ENCODE measurements at places on chromosomes 16 and 17. TPM values are rescaled to one million over a fixed set of nuclear protein-coding genes. Genes with fewer than 3 reads are reported as not detected.

- H3K27ac ChIP-seq = no peak within 1 kb of the TSS
- H3K27me3 ChIP-seq = peaks cover 23% of the 10 kb centered on the region
- H3K4me3 ChIP-seq = peak within 1 kb of the TSS; percentile 97
- peak; percentile 79 for DNase-seq
- peaks cover 35% of the 10 kb centered on the region for H3K4me1 ChIP-seq
- H3K36me3 ChIP-seq = no peaks in the 10 kb centered on the region
Measured at GRCh38 chr17:44556832-44557606, at the start of gene FZD2. FZD2 (plus strand) TSS chr17:44557484; CDS start chr17:44557689, 205 bp downstream.

RHBDL3 gene
- total RNA-seq = not detected

DNA sequence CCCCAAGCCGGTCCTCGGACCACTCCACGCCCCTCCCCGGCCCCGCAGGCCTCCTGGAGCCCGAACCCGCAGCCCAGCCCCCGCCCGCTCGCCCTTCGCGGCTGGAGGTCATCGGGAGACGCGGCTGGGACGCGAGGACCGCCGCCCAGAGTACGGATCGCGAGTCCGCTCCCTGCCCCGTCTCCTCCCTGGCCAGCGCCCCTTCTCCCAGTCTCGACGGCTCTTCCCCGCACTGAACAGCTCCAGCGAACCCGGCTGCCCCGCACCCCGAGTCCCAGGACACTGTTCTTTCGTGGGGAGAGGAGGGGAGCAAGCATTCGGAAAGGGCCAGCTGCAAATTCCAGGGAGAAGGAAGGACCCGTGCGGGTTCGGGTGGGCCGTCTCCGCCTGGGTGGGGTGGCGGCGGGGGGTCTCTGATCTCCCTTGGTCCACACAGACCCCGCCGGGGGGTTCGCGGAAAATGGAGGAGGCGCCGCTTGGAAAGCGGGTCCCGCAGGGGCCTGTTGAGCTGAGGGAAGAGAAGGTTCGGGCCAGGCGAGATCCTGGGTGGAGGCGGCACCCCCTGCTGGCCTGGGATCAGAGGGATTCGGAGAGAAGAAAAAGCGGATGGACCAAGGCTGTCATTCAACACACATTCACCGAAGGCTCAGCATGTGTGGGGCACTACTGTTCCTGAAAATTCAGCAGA is 632 bp upstream of the RTN4RL1 start:
- H3K36me3 ChIP-seq = no peaks in the 10 kb centered on the region
- H3K27me3 ChIP-seq = peaks cover 14% of the 10 kb centered on the region
- peaks cover 37% of the 10 kb centered on the region for H3K4me1 ChIP-seq
- H3K4me3 ChIP-seq = peak overlapping the region; percentile 81
- no peak for DNase-seq

- peaks cover 51% of the 10 kb centered on the region for H3K4me1 ChIP-seq
- no peaks in the 10 kb centered on the region for H3K36me3 ChIP-seq
- H3K27ac ChIP-seq = peak overlapping the region; percentile 99
- H3K4me3 ChIP-seq = peak overlapping the region; percentile 75
- DNase-seq = peak; percentile 12
Measured at GRCh38 chr17:40542558-40543411, 22.5 kb downstream of the CCR7 start.

HYDIN gene
- total RNA-seq = not detected

DNA sequence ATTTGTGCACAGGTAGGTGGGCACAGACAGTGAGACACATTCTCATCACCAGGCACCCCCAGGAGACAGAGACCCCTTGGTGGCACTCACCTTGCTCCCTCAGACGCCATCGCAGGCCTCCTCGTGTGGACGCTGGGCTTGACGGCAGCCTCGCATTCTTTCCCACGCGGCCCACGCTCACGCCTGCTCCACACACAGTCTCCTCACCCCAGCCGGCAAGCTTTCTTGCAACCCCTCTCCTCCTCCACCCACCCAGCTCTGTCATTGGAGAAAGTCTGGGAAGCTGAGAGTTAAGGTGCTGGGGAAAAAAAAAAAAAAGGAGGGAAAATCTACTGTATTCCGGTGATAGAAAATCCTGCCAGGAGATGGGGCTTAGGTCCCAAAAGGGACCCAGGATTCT is 14.8 kb downstream of the SGCA start:
- H3K4me3 ChIP-seq = no peak overlapping the region
- no peak overlapping the region for H3K27ac ChIP-seq
- no peaks in the 10 kb centered on the region for H3K36me3 ChIP-seq
- DNase-seq = no peak
- peaks cover 34% of the 10 kb centered on the region for H3K4me1 ChIP-seq

SLFN12L gene
- total RNA-seq = 44.7 TPM

- H3K27ac ChIP-seq = no peak overlapping the region
- no peaks in the 10 kb centered on the region for H3K36me3 ChIP-seq
- H3K4me3 ChIP-seq = no peak overlapping the region
- peaks cover 3% of the 10 kb centered on the region for H3K27me3 ChIP-seq
- no peak for DNase-seq
Measured at GRCh38 chr17:68821860-68822696, 133.1 kb downstream of the ABCA8 start.

Data from naive thymus-derived CD8-positive, alpha-beta T cell (primary cell).